ENCODE measurements at places on chromosomes 4 and X.

- DNase-seq: no peak
Measured at GRCh38 chr4:23697722-23698121, 192.1 kb downstream of the PPARGC1A start.

DNA sequence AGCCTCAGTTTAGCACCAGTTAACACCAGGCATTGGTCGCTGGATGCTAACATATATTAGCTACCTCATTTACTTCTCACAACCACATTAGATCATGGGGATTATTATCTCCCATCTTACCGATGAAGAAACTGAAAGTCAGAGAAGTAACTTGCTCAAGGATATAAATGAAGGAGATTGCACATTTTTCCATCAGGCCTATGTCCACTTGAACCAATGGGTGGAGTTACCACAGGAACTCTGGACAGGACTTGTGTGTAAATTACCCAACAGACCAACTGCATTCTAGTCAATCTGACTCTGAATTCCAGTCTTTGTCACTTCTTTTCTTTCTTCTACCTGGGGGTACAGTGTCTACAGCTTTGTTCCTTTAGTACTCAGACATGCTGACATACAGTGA lies 1.8 kb downstream of the LNX1 start:
- DNase-seq: no peak

GRCh38 chr4:169184236-169184635 lies 86.5 kb downstream of the SH3RF1 start:
- DNase-seq: no peak

GRCh38 chrX:21975812-21976211 lies 35.3 kb downstream of the SMS start:
- DNase-seq: peak; percentile 64

DNA sequence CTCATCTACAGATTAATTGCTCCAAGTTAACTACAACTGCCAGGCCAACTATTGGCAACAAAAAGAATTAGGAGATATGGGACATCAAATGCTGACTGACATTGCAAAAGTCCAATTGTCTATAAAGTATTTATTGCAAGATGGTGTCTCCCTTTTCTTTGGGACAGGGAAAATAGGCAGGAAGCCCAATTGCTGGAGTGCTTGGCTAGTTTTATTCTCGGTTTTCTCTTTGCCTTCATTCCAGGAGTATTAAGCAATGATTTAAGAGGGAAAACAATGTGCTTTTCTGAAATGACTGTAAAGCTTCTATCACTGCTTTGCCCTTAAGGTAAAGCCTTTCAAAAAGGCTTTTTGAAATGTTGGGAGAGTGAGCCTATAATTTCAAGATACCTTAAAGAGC lies 62.8 kb upstream of the DIAPH2 start:
- no peak for DNase-seq

GRCh38 chr4:150280081-150280895 lies 202.0 kb downstream of the DCLK2 start:
- no peak for DNase-seq

GRCh38 chr4:46648088-46648744 lies 258.3 kb upstream of the GABRA2 start:
- DNase-seq: peak; percentile 58

- DNase-seq: no peak
Measured at GRCh38 chrX:23759821-23760220, 16.7 kb upstream of the ACOT9 start.

DNA sequence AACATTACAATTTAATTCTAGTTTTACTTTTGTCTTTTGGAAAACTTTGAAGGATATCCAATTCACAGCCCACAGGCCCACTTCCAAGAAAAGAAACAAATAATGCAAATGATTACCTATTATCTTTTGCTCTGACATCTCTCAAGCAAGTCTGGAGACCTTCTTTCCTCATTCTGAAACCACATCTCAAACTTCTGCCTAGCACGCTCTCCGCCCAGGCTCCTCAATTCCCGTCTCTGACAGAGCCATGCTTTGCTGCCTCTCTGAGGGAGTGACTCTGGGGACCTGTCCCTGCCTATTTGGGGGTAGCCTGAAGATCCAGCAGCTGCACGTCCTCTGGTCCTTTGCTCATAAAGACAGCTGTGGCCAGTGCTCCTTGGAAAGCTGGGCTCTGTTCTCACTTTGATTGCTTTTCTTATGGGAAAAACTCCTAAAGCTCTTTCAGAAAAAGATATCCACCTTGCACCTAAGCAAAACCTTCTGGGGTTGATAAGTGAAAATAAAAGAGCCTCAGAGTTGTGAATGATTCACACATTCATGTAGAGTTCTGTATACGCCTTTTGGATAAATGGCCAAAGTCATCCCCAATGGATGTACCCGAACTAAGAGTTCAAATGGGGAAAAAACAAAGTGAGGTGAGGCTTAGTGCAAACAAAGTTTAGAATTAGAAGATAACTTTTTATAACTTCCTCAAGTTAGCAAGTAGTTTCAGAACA lies 72.4 kb upstream of the TNIP3 start:
- DNase-seq: no peak

- DNase-seq: no peak
Measured at GRCh38 chr4:1193206-1194009, 21.0 kb upstream of the SPON2 start.
